ENCODE measurements at places on chromosomes 16 and 17.

DNA sequence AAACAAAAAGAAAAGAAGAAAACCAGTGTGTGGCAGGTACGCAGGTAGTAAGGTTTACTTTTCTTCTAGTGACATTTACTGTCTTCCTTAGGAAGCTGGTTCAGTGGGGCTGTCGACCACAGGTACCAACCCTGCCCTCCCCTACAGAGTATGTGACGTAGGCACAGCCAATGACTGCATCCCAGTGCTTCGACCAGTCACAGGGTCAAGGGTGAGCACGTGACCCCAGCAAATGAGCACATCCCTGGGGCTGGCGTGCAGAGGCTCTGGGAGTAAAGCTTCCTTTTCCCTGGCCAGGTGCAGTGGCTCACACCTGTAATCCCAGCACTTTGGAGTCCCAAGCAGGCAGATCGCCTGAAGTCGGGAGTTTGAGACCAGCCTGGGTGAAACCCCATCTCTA is 38.9 kb upstream of the PLCG2 start:
- no peak for DNase-seq

DNA sequence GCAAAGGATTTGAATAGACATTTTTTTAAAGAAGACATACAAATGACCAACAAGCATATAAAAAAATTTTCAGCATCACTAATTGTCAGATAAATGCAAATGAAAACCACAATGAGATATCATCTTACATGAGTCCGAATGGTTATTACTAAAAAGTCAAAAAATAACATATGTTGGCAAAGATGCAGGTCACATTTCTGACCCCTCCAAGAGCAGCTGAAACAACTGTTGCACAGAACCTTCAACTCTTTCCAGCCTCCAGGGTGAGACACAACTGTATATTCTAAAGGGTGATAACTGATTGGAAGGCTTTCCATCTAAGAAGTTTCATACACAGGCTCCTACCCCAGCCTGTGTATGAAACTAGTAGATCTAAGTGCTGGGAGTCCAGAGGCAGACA is 51.9 kb downstream of the SLFN5 start:
- no peak for DNase-seq

GRCh38 chr17:39150104-39150634 is 1.3 kb downstream of the PLXDC1 start:
- no peak for DNase-seq

DNA sequence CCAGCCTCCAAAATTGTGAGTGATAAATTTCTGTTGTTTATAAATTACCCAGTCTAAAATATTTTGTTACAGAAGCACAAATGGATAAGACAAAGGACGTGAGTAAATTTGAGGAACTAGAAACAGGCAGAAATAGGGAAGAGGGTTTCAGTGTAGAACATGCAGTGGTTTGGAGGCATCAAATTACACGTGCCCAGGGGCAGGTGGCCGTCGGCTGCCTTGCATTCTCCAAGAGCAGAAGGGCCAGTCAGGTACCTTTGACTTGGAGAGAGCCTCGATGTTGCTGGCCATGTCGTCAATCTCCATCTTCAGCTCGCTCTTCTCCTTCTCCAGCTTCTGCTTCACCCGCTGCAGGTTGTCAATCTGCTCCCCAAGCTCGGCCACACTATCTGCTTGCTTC is 54.3 kb downstream of the MYH13 start:
- DNase-seq, result no peak

DNA sequence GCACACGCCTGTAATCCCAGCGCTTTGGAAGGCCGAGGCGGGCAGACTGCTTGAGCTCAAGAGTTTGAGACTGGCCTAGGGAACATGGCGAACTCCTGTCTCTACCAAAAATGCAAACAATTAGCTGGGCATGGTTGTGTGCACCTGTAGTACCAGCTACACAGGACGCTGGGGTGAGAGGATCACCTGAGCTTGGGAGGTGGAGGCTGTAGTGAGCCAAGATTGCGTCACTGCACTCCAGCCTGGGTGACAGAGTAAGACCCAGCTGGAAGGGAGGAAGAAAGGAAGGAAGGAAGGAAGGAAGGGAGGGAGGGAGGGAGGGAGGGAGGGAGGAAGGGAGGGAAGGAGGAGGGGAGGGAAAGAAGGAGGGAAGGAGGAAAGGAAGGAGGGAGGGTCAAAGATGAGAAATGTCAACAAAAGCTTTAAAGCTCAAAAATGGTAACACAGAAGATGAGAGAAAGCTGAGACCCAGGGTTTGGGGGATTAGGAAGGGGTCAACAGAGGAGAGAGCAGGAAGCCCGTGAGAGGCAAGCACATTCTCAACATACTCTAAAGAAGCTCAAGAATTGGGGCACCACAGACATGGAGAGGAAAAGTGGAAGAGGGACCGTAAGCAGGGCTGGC is 5.0 kb upstream of the KRT19 start:
- DNase-seq, result no peak

GRCh38 chr17:45640141-45640850 is 143.8 kb upstream of the CRHR1 start:
- DNase-seq, result no peak

Data from COR-L47 (cell line).